SK-N-SH (cell line): ENCODE measurements at places on chromosomes 3 and 15.

DNA sequence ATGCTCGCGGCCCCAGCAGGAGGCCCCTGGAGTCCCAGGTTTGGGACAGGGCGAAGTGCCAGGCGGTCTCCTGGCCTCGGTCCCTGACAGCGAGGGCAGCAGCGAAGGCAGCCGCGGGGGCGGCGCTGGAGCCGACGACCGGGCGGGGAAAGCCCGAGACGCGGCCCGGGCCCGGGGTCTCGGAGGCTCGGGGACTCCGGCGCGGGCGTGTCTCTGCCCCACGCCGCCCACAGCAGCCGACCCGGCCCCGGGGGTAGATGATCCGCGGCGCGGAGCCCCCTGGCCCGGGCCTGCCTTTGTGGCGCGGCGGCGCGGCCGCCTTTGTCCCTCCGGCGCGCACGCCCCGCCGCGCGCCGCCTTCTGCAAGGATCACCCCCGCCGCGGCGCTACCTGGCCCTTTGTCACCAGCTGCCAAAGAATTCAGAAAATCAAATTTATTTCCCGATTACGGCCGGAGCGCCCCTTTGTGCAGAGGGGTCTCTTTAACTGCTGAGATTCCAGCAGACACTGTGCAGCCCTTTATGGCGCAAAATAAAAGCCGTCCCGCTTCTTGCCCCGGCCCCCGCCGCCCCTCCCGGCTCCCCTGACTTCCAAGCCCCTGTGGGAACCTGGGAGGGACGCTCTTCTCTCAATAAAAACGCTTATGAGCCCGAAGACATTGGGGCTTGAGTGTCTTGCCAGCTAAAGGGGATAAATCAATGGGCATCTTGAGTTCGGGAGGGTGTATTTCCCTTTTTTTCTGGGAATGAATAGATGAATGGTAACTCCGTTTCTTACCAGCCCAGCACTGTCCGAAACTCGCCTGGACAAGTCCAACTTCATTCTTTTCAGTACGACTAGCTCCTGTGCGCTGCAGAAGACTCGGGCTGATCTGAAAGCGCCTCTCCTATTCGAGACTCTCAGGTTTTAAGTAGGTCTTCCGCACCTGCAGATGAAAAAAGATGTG, 68.4 kb downstream of the HES1 start:
- no peak for DNase-seq

DNA sequence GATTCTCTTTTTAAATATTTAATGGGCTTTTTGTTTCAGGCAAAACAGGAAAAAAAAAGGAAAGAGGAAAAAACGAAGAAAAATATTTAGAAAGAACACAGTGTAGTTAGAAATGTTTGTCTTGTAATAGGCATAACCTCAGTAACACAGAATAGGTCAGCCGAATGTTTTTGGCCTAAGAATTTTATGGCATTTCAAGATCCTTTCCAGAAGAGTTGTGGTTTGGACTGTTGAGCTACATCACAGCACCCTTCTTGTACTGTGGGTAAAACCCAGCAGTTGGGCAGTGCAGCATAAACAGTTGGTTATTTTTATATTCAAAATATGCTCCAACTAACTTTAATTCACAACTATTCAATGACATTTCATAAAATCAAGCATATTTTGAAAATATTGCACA, 474.4 kb upstream of the AGTR1 start:
- no peak for DNase-seq

DNA sequence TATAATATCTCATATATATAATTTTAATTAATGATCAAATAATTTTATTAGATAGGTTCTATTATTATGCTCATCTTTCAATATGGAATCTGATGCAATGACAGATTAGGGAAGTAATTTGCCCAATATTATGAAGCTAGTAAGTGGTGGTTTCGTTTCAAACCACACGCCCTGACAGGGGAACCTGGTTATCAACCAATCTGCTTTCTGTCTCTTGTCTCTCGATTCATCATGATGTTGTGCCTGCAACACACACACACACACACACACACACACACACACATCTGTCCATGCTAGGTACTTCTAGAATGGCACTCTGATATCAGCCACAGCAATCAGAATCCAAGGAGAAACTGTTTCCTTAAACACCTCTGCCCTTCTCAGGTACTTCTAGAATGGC, 128.4 kb downstream of the ZBBX start:
- no peak for DNase-seq

DNA sequence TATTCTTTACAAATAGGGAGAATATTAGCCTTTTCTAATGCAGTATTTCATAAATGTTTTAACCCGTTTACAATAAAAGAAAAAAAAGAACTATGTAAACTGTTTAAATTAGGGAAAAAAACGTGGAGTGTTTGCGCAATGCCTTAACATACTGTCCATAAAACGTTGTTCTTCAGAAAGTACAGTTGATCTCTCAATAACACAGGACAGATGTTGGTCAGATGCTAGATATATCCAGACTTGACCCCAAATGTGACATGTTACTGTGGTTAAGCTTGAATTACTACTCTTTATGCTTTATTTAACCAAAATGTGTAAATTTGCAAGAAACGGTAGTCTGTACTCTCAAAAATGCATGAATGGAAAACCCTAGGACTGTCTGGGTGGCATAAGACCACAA, 110.3 kb downstream of the PLOD2 start:
- DNase-seq: no peak

- no peak for DNase-seq
Measured at GRCh38 chr3:1587426-1587825, 494.6 kb downstream of the CNTN6 start.
